IPS DF 6.9 (cell line): ENCODE measurements at places on chromosomes 6 and 20.

- H3K36me3 ChIP-seq: no peaks in the 10 kb centered on the region
- no peak overlapping the region for H3K27ac ChIP-seq
- H3K4me3 ChIP-seq: no peak overlapping the region
- no peaks in the 10 kb centered on the region for H3K27me3 ChIP-seq
- H3K4me1 ChIP-seq: no peaks in the 10 kb centered on the region
Measured at GRCh38 chr6:162681447-162681846, 46.1 kb downstream of the PRKN start.

GRCh38 chr20:2932498-2932897 is 59.2 kb downstream of the PTPRA start:
- no peak for DNase-seq
- H3K4me3 ChIP-seq: no peak overlapping the region
- no peaks in the 10 kb centered on the region for H3K36me3 ChIP-seq
- no peaks in the 10 kb centered on the region; the same call in 1 of the 2 replicates for H3K4me1 ChIP-seq

DNA sequence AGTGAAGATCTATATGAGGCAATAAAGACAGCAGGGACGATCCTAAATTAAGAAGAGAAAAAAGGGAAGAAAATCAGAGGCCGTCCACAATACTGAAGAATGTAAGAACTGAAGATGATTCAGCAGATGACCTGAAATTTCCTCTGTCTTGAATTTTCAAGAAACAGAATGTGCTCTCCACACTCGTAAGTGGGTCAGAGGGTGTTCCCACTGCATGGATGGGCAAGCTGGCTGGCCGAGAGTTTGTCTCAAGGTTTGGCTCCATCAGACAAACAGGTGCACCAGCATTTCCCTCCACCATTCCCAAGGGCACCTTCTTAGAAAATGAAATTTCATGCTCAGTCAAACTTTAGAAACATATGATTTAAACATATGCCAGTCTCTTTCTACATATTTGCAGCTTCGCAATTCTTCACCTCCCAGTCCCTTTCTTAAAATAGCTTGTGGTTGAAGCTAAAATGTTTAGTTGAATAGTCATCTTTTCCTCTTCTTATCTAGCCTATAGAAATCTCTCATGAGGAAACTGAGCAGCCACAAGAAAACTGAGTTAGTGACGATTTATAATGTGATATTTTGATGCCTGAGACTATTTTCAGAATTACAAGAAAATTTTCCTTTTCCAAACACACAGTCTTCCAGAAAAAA is 576.4 kb downstream of the PRKN start:
- peaks cover 5% of the 10 kb centered on the region; the same call in 1 of the 2 replicates for H3K4me1 ChIP-seq
- H3K36me3 ChIP-seq: no peaks in the 10 kb centered on the region
- no peak overlapping the region for H3K27ac ChIP-seq
- DNase-seq: no peak

GRCh38 chr20:49821870-49822331 is 9.3 kb downstream of the SLC9A8 start:
- no peaks in the 10 kb centered on the region for H3K4me1 ChIP-seq
- H3K4me3 ChIP-seq: no peak overlapping the region
- H3K27ac ChIP-seq: no peak overlapping the region
- H3K36me3 ChIP-seq: no peaks in the 10 kb centered on the region
- DNase-seq: no peak

DNA sequence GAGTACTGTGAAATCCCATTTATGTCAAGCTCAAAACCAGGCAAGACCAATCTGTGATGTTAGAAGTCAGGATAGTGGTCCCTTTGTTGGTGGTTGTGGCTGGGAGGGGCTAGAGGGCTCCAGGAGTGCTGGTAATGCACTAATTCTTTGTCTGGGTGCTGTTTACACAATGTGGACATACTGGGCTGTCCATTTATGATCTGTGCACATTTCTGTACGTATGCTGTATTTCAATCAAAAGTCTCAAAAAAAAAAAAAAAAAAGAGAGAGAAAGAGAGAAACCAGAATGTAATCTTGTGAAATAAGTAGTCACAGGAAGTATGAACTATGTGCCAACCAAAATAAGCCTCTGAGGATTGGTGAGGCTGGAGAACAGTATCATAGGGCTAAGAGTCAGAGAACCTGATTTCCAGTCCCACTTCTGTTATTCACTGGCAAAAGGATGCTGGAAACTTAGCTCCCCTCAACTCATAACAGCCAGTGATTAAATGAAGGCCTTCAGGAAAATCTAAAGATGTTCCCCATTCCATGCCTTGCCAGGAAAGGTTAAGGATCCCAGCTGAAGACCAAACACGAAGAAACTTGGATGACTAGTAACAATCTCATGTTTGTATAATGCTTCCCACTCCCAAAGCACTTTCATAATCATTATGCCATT is 19.6 kb upstream of the TRAM2 start:
- no peaks in the 10 kb centered on the region for H3K27me3 ChIP-seq
- H3K4me3 ChIP-seq: no peak overlapping the region
- no peaks in the 10 kb centered on the region for H3K4me1 ChIP-seq
- no peak overlapping the region for H3K27ac ChIP-seq

- no peaks in the 10 kb centered on the region for H3K36me3 ChIP-seq
- H3K4me3 ChIP-seq: no peak overlapping the region
- no peaks in the 10 kb centered on the region for H3K27me3 ChIP-seq
- no peaks in the 10 kb centered on the region for H3K4me1 ChIP-seq
- no peak overlapping the region for H3K27ac ChIP-seq
Measured at GRCh38 chr20:46991880-46992639, 97.4 kb downstream of the EYA2 start.

GRCh38 chr6:38501931-38502330 is 137.8 kb downstream of the BTBD9 start:
- no peak overlapping the region for H3K4me3 ChIP-seq
- H3K4me1 ChIP-seq: no peaks in the 10 kb centered on the region
- no peak for DNase-seq
- no peak overlapping the region for H3K27ac ChIP-seq

- H3K27ac ChIP-seq: no peak overlapping the region
- no peak overlapping the region for H3K4me3 ChIP-seq
- no peaks in the 10 kb centered on the region for H3K36me3 ChIP-seq
- no peaks in the 10 kb centered on the region for H3K27me3 ChIP-seq
- no peak for DNase-seq
Measured at GRCh38 chr20:53387983-53388675, 205.5 kb downstream of the ZNF217 start.

DNA sequence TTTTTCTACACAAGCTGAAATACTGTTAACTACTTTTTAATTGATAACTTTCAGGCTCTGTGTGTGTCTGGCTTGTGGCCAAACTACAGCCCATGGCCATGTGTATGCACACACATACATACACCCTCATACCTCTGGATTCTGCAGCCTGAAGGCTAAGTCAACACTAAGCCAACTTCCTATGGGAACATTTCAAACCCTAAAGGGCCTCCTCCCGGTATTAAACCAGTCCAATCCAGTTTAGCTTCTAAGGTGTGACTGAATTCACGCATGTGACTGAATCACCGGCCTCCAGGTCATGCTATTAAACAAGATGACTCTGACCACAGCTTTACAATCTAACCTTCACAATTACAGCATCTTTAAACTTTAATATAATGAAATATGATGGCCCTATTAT is 20.7 kb upstream of the DST start:
- no peak overlapping the region for H3K27ac ChIP-seq
- H3K4me1 ChIP-seq: no peaks in the 10 kb centered on the region
- no peaks in the 10 kb centered on the region for H3K36me3 ChIP-seq
- no peak for DNase-seq
- no peak overlapping the region for H3K4me3 ChIP-seq

DNA sequence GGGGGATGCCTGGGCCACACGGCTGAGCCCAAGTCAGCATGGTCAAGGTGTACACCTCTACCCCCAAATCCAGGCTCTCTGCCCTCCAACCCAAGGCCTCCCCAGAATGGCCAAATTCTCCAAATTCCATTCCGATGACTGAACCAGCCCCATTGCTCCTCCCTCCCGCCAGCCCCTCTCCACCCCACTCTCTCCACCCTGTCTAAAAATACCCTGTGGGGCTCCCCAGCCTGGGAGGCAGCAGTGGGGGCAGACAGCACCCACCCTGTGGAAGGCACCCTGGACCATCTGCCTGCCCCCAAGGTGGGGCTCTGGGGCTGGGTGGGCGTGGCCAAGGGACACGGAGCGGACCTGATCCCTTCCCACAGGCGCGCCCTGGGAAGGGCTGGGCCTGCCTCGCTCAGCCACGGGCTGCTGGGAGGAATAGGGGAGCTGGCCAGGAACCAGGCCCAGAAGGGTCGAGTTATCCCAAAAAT is 11.4 kb downstream of the TEAD3 start:
- H3K4me1 ChIP-seq: peaks cover 16% of the 10 kb centered on the region
- 0 out of 2 replicates have a peak, but pooled peaks cover 5% of the 10 kb centered on the region for H3K36me3 ChIP-seq
- H3K27me3 ChIP-seq: no peaks in the 10 kb centered on the region
- H3K4me3 ChIP-seq: no peak overlapping the region; the same call in 1 of the 2 replicates

DNA sequence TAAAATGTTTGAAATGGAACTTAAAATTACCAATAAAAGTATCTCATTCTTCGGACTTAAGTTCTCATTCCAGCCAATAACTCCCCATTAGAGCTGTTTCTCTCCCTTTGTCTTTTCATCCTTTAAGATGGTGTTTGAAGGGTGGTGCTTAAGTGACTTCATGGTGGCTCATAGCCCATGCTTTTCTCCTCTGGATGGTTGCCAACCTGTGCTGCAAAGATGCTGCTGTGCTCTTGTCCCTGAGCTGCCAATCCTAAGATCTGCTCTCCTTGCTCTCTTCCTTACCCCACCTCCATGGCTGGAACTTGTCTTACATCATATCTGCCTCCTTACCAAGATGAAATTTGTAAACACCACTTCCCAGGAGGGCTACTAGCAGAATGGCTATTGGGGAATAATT is 31.6 kb upstream of the PNRC1 start:
- DNase-seq: no peak
- no peak overlapping the region for H3K27ac ChIP-seq
- H3K4me1 ChIP-seq: 0 out of 2 replicates have a peak, but pooled peaks cover 1% of the 10 kb centered on the region
- no peaks in the 10 kb centered on the region for H3K36me3 ChIP-seq
- peaks cover 5% of the 10 kb centered on the region; the same call in 1 of the 2 replicates for H3K27me3 ChIP-seq

- H3K36me3 ChIP-seq: no peaks in the 10 kb centered on the region
- no peak for DNase-seq
- H3K27me3 ChIP-seq: no peaks in the 10 kb centered on the region
- no peak overlapping the region for H3K4me3 ChIP-seq
Measured at GRCh38 chr6:72974276-72974675, 251.0 kb downstream of the KHDC1L start.

DNA sequence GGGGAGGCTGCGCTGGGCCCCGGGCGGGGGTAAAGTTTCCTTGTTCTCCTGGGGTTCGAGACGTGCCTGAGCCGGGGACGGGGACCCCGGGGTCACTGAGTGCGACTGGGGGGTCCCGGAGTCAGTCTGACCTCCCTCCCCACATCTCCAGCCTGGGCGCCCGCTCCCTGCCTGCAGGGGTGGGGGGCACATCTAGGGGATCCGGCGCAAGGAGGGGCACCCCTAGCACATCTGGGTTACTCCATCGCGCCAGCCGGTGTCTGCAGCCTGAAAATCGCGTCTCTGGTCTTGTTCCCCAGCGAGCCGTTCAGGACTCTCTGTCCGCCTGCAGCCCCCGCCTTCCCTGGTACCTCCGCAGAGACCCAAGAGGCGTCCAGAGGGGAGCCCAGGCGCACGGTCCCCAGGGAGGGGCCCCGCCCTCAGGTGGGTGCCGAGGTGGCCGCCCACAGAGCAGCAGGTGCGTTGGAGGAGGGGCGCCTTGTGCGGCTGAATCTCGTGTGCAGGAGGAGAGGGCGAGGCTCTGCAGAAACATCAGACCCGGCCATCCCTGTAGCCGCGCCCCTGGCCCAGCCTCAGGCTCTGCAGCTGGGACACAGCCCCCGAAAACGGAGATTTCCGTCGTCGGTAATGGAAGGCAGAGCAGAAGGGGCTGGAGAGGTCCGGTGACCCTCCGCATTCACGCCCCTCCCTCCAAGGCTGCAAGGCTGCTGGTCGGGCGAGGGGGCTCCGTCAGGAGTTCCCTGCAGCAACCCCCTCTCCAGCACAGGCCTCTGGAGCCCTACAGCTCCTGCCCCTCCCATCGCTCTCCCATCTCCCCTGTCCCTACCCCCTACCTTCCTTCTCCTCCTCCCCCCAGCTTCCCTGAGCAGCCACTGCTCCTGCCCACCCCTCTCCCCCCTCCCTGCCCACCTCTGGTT is 628 bp upstream of the CHRNA4 start:
- no peaks in the 10 kb centered on the region; the same call in 1 of the 2 replicates for H3K27me3 ChIP-seq
- H3K4me3 ChIP-seq: peak overlapping the region; percentile 27; the same call in 1 of the 2 replicates
- no peaks in the 10 kb centered on the region for H3K36me3 ChIP-seq

GRCh38 chr20:23484081-23484480 is 6.8 kb upstream of the CST8 start:
- H3K36me3 ChIP-seq: no peaks in the 10 kb centered on the region
- no peak overlapping the region for H3K27ac ChIP-seq
- no peak for DNase-seq
- H3K4me1 ChIP-seq: no peaks in the 10 kb centered on the region
- H3K4me3 ChIP-seq: no peak overlapping the region
- no peaks in the 10 kb centered on the region for H3K27me3 ChIP-seq

GRCh38 chr6:9467741-9468140 is 947.1 kb downstream of the TFAP2A start:
- H3K4me3 ChIP-seq: no peak overlapping the region
- no peaks in the 10 kb centered on the region for H3K27me3 ChIP-seq
- H3K36me3 ChIP-seq: no peaks in the 10 kb centered on the region
- H3K4me1 ChIP-seq: no peaks in the 10 kb centered on the region
- no peak overlapping the region for H3K27ac ChIP-seq
- no peak for DNase-seq

DNA sequence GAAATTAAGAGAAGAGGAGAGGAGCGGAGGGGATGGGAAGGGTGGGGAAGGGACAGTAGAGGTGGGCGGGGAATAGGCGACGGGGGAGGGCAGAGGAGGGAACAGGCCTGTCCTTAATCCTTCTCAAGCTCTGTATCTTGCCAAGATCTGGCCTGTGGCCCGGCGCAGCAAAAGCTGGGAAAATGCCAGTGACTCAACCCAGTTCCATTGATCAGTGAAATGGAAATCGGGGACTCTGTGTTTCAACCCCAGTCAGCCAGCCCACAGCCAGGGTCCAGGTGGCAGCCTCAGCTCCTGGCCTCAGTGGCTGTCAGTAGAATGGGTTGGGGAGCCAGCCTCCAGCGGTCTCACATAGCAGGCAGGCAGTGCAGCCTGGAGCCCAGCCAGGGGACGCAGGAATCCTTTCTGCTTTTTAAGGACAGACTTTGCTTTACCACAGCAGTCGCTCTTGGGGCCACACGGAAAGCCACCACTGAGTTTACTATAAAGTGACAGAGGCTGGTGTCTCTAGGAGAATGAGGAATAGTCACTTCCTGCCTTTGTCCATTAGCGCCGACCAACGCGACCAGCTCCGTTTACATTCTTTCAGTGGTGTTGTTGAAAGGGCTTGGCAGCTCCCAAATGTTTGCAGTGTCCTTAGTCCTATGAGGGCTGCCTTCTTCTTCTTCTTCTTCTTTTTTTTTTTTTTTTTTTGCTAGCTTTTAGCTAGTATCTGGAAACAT is 128.0 kb downstream of the RIN2 start:
- no peak overlapping the region for H3K27ac ChIP-seq
- no peak for DNase-seq
- no peaks in the 10 kb centered on the region for H3K27me3 ChIP-seq
- 0 out of 2 replicates have a peak, but pooled peaks cover 2% of the 10 kb centered on the region for H3K4me1 ChIP-seq
- H3K36me3 ChIP-seq: no peaks in the 10 kb centered on the region
